ENCODE measurements at places on chromosomes 6 and 20. TPM values are rescaled to one million over a fixed set of nuclear protein-coding genes. Genes with fewer than 3 reads are reported as not detected.

Gene TULP4
- total RNA-seq, result 86.1 TPM

Gene SPEF1
- not detected for total RNA-seq

Gene MYLK4
- total RNA-seq, result 0.98 TPM

Gene SLC2A10
- 14.7 TPM for total RNA-seq

Gene NRM
- total RNA-seq, result 11.0 TPM

Gene DPPA5
- total RNA-seq, result not detected

Measured in sciatic nerve (tissue), 2 donors.